ENCODE measurements at places on chromosomes 4 and X. TPM values are rescaled to one million over a fixed set of nuclear protein-coding genes. Genes with fewer than 3 reads are reported as not detected.

- no peaks in the 10 kb centered on the region for H3K4me1 ChIP-seq
- no peak overlapping the region for H3K27ac ChIP-seq
- H3K36me3 ChIP-seq = no peaks in the 10 kb centered on the region
- no peaks in the 10 kb centered on the region for H3K27me3 ChIP-seq
- H3K4me3 ChIP-seq = no peak overlapping the region
Measured at GRCh38 chr4:89299153-89299791, 8.3 kb downstream of the GPRIN3 start.

DNA sequence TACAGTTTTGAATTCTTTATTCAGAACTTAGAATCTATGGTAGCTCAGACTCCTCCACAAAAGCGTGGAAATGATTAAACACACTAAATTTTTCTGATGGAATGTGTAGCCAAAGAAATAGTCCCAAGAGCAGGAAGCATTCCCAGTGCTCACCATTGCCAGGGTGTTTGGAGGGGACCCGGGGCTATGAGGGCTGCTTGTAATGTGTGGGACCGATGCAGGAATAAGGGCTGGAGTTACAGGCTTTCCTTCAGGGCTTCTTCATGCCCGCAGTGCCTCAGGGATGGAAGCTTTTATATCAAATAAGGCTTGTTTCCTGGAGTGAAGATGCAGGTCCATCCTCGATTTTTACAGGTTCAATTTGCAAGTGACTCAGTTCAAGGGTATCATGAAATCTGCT, 25.8 kb downstream of the WWC2 start:
- no peaks in the 10 kb centered on the region for H3K4me1 ChIP-seq
- no peaks in the 10 kb centered on the region for H3K36me3 ChIP-seq
- H3K27me3 ChIP-seq = no peaks in the 10 kb centered on the region
- DNase-seq = no peak
- H3K4me3 ChIP-seq = no peak overlapping the region
- H3K27ac ChIP-seq = no peak overlapping the region

DNA sequence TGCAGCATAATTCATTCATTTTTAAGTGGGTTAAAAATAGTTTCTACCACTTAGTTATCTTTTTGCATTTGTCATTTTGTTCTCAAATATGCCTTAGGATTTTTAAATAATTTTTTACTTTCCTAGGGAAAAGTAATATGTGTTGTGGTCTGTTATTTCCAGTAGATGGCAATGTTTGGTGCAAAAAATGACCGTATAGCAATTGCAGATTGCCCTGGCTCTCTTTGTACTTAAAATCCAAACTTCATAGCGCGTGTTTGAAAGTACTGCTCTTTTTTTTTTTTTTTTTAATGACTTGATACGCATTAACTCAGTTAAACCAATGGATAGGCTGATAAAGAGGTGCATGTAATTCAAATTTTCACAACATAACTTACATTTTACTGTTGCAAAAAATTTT, 74.4 kb upstream of the RBMX start:
- no peak overlapping the region for H3K4me3 ChIP-seq
- no peaks in the 10 kb centered on the region for H3K4me1 ChIP-seq
- no peaks in the 10 kb centered on the region for H3K36me3 ChIP-seq
- H3K27me3 ChIP-seq = no peaks in the 10 kb centered on the region

DNA sequence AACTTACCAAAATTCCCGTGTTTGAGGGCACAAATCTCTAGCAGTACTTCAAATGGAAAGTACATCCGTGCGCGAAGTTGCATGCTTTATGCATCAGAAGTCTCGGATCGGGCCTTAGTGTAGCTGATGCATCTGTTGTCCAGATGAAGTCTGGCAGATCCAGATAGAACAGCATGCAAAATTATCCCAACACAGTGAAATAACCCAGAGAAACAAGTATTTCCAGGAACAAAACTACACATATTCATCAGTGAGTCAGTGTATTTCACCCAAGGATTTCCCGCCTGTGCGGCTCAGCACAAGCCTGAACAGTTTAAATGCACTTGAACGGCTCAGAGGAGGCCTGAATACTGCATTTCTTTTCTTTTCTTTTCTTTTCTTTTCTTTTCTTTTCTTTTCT, 27.4 kb upstream of the CLDN24 start:
- no peak for DNase-seq
- no peak overlapping the region for H3K27ac ChIP-seq
- H3K36me3 ChIP-seq = no peaks in the 10 kb centered on the region
- H3K4me3 ChIP-seq = no peak overlapping the region
- H3K27me3 ChIP-seq = no peaks in the 10 kb centered on the region

MSANTD1 gene
- polyA plus RNA-seq = 4.2 TPM

DNA sequence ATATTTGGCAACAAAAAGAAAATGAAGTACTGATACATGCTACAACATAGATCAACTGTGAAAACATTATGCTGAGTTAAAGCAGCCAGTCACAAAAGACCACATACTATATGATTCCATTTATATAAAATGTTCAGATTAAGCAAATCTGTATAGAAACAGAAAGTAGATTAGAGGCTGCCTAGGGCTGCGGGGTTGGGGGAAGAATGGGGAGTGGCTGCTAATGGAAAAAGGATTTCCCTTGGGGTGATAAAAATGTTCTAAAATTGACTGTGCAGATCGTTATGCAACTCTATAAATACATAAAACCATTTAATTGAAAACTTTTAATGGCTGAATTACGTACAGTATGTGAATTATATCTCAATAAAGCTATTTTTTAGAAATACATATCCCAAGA, 46.8 kb downstream of the NEK1 start:
- H3K4me1 ChIP-seq = no peaks in the 10 kb centered on the region
- no peak for DNase-seq
- H3K4me3 ChIP-seq = no peak overlapping the region
- H3K36me3 ChIP-seq = no peaks in the 10 kb centered on the region
- no peaks in the 10 kb centered on the region for H3K27me3 ChIP-seq

SLC4A4 gene
- 67.2 TPM for polyA plus RNA-seq

MTMR8 gene
- 1.5 TPM for polyA plus RNA-seq

- H3K36me3 ChIP-seq = no peaks in the 10 kb centered on the region
- DNase-seq = no peak
- no peak overlapping the region for H3K4me3 ChIP-seq
- H3K27ac ChIP-seq = no peak overlapping the region
- no peaks in the 10 kb centered on the region for H3K4me1 ChIP-seq
Measured at GRCh38 chr4:96136056-96136455, 296.2 kb downstream of the PDHA2 start.

DNA sequence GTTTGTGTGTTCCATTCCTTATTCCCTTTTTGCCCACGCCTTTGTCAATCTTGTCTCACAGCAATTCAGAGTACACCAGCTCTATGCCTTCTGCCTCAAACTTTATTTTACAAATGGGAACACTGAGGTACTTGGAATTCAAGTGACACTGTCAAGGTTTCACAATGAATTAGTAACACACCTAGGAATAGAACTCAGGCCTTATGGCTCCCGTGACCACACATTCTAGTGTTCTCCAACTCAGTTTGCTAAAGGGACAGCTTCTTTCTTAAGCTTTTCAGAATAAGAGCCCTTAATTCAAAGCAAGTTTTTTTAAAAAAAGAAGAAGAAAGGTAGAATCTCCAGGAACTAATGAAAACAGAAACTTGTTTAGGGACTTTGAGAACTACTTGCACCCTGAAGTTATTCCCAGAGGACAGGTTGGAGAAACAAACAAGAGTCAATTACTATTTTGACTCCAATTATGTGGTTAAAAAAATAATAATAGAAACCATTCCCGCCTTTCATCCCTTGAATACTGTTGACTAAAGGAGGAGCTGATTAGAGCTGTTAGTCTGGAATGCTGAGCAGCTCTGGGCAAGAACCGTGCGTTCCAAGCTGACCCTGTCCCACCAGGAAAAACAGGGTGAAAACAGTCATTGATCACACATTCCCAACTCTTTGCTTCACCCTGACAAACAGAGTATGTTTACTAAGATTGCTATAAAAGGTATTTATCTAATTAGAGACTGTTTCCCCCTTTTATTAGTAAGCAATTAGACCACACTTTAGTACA, 408.8 kb upstream of the CNKSR2 start:
- H3K4me3 ChIP-seq = no peak overlapping the region
- H3K27me3 ChIP-seq = no peaks in the 10 kb centered on the region
- no peak for DNase-seq
- no peak overlapping the region for H3K27ac ChIP-seq

DNA sequence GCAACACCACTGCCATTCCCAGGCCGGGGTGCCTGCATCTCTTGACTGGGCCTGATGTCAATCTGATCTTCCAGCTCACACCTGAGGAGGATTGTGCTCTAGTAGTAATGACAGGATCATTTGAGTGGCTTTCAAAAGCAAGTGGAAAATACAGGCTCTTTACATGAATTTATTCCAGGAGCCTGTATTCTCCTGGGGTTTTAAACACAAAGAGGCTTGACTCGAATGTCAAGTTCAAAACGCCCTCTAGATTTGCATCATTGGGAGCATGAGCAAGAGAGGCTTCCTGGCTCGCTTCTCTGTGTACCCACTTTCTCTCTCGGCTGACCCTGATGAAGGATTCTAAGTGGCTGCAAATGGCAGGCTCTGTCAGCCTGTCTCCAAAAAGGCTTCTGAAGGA, 199.5 kb upstream of the PUDP start:
- no peaks in the 10 kb centered on the region for H3K4me1 ChIP-seq
- DNase-seq = no peak
- H3K4me3 ChIP-seq = no peak overlapping the region
- no peak overlapping the region for H3K27ac ChIP-seq
- no peaks in the 10 kb centered on the region for H3K27me3 ChIP-seq

- H3K36me3 ChIP-seq = peaks cover 40% of the 10 kb centered on the region
- no peaks in the 10 kb centered on the region for H3K4me1 ChIP-seq
- H3K4me3 ChIP-seq = no peak overlapping the region
- no peak for DNase-seq
- no peak overlapping the region for H3K27ac ChIP-seq
Measured at GRCh38 chr4:70768301-70768948, 46.7 kb downstream of the RUFY3 start.

FHDC1 gene
- 8.1 TPM for polyA plus RNA-seq

DNA sequence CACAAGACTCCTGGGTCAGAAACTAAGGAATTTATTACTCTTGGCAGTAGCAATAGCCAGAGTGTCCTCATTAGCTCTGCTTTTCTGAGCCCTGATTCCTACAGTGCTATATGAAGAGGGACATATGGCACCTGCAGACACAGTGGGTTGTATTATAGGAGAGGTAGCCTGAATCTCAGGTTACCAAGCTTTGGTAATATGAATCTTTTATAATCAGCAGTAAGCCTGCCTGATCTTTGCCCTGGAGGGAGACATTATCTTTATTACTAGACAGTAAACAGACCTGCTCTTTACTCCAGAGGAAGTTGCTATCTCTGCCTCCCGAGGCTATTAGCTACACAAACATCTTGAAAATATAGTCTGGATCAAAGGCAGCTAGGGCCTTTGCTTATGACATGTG, 62.5 kb upstream of the HOPX start:
- no peak overlapping the region for H3K27ac ChIP-seq
- no peak for DNase-seq
- no peak overlapping the region for H3K4me3 ChIP-seq
- H3K4me1 ChIP-seq = no peaks in the 10 kb centered on the region

POU3F4 gene
- polyA plus RNA-seq = 12.1 TPM

GRCh38 chrX:144722307-144722706, 525.0 kb upstream of the SPANXN1 start:
- H3K36me3 ChIP-seq = no peaks in the 10 kb centered on the region
- H3K27me3 ChIP-seq = no peaks in the 10 kb centered on the region
- H3K4me1 ChIP-seq = no peaks in the 10 kb centered on the region
- DNase-seq = no peak

- no peaks in the 10 kb centered on the region for H3K36me3 ChIP-seq
- no peak overlapping the region for H3K27ac ChIP-seq
- DNase-seq = no peak
- H3K4me1 ChIP-seq = no peaks in the 10 kb centered on the region
Measured at GRCh38 chrX:73412930-73413329, 33.9 kb upstream of the CDX4 start.

GPRASP2 gene
- 66.2 TPM for polyA plus RNA-seq

GRCh38 chr4:76723924-76724323, 174.0 kb downstream of the SOWAHB start:
- H3K36me3 ChIP-seq = peaks cover 2% of the 10 kb centered on the region
- no peaks in the 10 kb centered on the region for H3K27me3 ChIP-seq
- H3K27ac ChIP-seq = peak overlapping the region; percentile 81
- no peaks in the 10 kb centered on the region for H3K4me1 ChIP-seq

DNA sequence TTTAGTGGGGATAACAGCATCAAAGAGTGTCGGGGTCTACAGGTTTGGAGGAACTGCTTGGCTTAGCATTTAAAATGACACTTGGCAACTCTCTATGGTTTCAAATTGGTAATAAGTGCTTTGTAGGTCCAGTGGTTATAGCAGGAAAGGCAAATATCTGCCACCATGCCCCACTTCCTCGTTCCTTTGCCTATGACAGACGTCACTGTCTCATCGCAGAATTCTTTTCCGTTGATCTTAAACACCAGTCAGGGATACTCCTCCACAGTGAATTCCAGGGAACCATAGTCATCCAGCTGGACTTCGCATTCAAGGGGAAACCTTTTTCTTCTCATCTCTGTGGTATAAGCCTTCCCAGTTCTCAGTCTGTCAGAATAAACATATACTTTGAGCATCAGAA, 319.1 kb downstream of the GPAT3 start:
- H3K36me3 ChIP-seq = no peaks in the 10 kb centered on the region
- no peak overlapping the region for H3K27ac ChIP-seq
- no peak overlapping the region for H3K4me3 ChIP-seq
- no peaks in the 10 kb centered on the region for H3K4me1 ChIP-seq
- no peaks in the 10 kb centered on the region for H3K27me3 ChIP-seq

DNA sequence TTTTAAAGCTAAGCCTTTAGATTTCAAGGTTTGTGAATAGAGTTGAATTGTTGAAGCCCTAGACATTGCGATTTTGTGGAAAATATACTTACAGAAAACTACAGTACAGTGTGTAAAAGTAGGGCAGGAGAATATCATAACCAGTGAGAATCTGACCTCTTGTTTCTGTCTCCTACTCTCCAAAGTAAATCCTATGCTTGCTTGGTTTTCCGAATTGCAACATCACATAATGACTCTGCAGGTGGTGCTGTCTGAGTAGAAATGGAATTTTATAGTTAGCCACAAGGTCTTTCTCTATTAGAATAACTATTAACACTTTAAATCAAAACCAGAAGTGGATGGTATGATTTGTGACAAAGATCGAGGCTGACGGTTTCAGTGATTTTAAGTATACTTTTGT, 505.6 kb downstream of the RAPGEF2 start:
- DNase-seq = no peak
- H3K4me3 ChIP-seq = no peak overlapping the region

DNA sequence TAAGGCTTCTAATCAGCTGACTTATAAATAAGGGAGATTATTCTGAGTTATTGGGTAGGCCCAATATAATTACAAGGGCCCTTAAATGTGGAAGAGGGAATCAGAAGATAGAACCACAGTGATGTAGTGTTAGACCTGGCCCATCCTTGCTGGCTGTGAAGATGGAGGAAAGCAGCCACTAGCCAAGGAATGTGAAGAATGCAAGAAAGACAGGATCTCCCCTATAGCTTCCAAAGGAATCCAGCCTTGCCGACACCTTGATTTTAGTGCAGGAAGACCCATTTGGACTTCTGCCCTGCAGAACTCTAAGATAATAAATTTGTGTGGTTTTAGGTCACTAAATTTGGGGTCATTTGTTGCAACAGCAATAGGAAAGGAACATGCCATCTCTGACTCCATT, 150.6 kb downstream of the SPATA18 start:
- H3K27ac ChIP-seq = no peak overlapping the region
- H3K4me3 ChIP-seq = no peak overlapping the region
- H3K27me3 ChIP-seq = no peaks in the 10 kb centered on the region
- no peak for DNase-seq

GRCh38 chrX:88886908-88887307, 139.9 kb downstream of the CPXCR1 start:
- H3K36me3 ChIP-seq = no peaks in the 10 kb centered on the region
- no peaks in the 10 kb centered on the region for H3K4me1 ChIP-seq
- no peaks in the 10 kb centered on the region for H3K27me3 ChIP-seq

Data from spinal cord (tissue), 10 donors.